ENCODE measurements at places on chromosomes 12 and 14.

DNA sequence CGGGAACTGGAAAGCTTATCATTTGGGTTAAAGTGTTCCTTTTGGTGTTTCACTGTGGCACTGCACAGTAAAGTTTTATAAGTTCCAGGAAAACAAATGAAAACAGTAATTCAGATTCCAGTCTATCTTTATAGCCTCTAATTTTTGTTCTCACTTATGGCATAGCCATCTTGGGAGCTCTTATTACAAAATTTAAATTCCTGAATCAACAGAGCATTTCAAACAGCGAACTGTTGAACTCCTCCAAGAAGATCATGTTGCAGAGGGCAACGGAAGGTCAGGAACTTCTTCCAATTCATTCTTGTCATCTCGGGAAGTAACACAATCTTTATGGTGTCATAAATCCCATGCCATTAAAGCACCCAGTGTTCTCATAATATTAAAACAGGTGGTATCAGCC lies 229.1 kb downstream of the KCNC2 start:
- DNase-seq = no peak

DNA sequence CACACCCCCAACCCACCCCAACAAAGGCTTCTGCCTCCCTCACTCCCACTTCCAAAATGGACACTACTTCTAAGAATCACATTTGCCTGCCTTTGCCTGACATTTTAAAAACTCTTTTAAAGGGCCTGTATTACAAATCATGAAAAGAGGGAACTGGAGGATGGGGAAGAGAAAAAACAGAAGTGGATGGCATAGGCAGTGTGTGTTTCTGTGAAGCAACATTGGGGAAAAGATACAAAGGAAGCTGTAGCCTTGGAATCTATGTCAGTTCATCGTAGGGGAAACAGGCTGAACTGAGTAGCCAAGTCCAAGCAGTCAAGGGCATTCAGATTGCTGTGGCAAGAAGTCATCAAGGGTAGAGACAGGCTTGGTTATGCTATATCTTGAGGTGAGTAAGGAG lies 273.9 kb downstream of the BTG1 start:
- no peak for DNase-seq

DNA sequence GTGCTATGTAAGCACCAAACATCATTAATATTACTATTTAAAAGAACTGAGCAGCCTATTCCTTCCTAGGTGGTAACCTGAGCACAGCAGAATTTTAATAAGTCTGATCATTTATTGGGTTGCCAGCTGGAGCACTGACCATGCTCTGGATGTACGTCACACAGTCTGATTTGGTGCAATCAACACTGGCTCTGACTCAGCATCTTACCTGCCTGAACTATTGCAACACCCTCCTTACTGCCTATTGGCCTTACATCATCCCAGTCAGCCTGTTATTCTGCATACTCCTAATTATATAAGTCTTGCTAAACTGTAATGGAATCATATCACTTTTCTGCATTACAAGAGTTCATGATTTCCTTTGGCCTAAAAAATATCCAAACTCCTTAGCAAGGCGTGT lies 149.7 kb downstream of the PTPRO start:
- no peak for DNase-seq

- DNase-seq = no peak
These were observed 7.2 kb upstream of the GPR132 start for GRCh38 chr14:105072381-105072861.

DNA sequence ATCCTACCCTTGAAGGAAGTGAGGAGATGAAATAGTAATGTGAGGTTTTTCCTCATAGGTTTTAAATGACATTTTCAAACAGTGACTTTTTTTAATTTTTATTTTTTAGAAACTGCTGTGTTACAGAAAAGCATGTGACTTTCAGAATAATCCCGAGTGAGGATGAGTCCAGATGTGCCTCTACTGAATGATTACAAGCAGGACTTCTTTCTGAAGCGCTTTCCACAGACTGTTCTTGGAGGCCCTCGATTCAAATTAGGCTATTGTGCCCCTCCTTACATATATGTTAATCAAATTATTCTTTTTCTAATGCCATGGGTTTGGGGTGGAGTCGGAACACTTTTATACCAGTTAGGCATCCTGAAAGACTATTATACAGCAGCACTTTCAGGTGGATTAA lies 15.8 kb downstream of the PCNX4 start:
- DNase-seq = no peak

GRCh38 chr12:69682110-69682755 lies 16.9 kb downstream of the BEST3 start:
- no peak for DNase-seq

- peak; percentile 61 for DNase-seq
These were observed 813.0 kb downstream of the NRXN3 start for GRCh38 chr14:78983126-78983525.

- DNase-seq = no peak
These were observed 283.7 kb downstream of the FBXL14 start for GRCh38 chr12:1310653-1311052.

- no peak for DNase-seq
These were observed 1505.3 kb downstream of the AACS start for GRCh38 chr12:126570566-126570965.

- DNase-seq = peak; percentile 46
These were observed 83.3 kb downstream of the PLEKHG7 start for GRCh38 chr12:92786045-92786444.

DNA sequence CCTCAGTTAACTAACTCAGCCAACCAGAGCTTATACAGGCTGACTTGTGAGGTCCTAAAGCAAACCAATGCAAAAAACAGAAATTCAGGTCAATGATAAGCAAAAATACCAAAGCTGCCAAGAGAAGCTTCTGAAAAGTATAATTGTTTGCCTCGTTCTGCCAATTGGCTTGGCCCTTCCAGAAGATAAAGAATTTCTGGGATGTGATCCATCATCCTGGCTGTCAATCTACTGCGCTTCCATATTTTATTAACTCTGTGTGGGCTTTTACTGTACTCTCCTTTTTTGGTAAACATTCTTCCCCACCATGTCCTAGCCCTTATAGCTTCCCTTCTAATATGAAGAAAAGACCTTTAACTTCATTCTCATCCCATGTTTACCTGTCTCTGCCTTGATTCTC lies 387.9 kb downstream of the TMEM117 start:
- DNase-seq = no peak

DNA sequence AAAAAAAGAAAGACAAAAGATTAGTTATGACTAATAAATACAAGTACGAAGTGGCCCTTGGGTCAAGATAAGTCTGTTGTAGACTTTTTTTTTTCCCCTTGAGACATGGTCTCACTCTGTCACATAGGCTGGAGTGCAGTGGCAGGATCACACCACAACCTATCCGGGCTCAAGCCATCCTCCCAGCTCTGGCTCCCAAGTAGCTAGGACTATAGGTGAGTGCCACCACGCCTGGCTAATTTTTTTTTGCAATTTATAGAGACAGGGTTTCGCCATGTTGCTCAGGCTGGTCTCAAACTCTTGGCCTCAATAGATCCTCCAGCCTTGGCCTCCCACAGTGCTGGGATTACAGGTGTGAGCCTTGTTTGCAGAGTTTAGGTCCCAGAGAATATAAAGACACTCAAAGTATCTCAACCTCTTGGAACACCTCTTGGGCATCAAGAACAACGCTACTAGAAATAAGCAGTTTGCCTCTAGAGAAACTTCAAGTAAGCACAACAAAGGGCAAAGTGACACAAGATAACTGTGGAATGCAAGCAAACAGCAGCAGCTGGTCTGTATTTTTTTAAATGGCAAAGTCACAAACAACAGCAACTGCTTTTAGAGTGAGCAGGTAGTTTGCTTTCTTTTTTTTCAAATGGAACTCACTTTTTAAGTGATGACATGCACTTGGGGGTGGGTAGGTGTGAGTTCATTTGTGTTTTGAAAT lies 3.9 kb upstream of the MDM2 start:
- no peak for DNase-seq

DNA sequence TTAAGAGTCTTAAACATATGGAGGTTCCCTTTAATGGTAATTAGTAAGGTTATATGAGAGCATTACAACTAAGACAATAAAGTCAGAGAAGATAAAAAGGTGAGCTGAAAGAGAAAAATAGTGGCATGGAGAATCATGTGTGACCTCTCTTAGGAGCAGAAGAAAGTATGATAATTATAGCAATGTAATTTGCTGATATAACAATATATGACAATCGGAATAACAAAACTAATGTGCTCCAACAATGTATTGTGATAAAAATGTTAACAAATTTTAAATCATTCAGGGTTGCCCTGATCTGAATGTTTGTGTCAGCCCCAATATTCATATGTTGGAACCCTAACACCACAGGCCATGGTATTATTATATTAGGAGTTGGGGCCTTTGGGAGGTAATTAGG lies 269.6 kb upstream of the PPFIA2 start:
- DNase-seq = no peak

- no peak for DNase-seq
These were observed 60.1 kb upstream of the PYGL start for GRCh38 chr14:51004352-51004800.

GRCh38 chr14:74202113-74202512 lies 37.1 kb upstream of the VSX2 start:
- no peak for DNase-seq

GRCh38 chr12:52241205-52241842 lies 8.3 kb downstream of the KRT7 start:
- DNase-seq = no peak

GRCh38 chr14:58275527-58276190 lies 22.7 kb upstream of the ARID4A start:
- no peak for DNase-seq

- DNase-seq = no peak
These were observed 96.3 kb downstream of the ESRRB start for GRCh38 chr14:76472199-76472723.

DNA sequence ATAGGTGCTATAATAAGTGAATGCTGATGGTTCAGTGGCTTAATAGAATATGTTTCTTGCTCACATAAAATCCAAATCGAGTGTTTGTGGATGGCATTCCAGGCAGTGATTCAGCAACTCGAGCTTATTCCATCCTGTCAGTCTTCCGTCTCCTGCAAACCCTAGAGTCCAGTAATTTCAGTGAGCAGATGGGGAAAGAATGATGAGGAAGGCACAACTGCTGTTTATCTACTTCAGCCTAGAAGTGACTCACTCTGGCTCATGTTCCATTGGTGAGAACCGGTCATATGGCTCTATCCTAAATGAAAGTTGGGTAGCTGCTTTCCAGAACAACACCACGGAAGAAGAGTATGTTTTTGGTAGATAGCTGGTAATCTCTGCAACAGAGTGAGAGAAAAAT lies 421.8 kb upstream of the PDE3A start:
- DNase-seq = peak; percentile 98

DNA sequence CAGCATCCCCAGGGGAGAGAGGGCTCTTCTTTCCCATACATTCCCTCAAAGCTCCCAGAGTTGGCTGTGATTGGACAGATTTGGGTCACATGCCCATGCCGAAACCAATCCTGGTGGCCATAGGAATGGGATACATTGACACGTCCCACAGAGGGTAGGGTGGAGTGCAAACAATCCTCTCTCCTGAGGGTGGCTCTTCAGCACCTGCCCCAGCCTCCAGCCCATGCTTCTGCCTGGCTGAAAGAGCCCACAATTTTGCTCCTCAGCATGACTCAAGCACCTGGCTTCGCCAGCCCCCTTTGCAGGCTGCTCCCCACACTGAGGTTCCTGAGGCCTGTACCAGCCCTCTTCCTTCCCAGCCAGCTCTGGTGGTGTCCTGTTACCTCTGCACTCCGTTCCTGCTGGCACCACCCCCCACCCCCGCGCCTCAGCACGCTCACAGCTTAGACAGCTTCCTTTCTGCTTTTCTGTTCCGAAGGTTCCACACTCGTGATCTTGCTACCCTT lies 71.7 kb downstream of the CCDC92 start:
- DNase-seq = peak; percentile 52

DNA sequence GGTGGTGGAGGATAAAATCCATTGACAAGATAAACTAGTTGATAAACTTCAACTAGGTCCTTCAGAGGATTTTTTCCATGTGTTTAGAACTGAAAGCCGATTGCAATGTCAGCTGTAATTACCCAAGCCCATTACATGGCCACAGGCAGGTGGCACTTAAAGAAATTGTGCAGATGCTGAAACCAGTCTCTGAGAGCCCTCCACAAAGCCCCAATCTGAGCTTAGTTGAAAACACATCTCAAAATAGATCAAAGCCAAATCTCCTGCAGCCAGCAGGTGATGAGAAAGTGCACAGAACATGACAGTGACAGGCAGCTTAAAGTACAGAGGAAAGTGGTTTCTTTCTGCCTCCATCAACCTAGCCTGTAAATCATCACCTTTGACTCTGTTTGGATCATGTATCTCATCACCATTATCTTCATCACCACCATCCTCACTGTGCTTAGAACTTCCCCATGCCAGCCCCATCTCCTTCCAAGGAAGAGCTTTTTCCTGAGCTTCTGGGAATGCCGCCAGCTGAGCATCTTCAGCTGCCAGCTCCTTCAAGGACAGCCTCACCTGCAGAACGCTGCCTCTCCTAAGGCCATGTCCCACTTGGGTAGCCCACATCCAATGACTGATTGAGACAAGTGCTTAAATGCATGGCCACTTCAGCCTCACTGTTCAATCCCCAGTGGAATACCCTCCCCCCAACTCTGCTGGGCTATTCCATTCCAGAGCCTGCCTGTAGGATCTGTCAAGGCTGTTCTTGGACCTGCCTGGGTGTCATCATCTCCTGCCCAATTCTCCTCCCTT lies 219.5 kb upstream of the TMEM132C start:
- no peak for DNase-seq

DNA sequence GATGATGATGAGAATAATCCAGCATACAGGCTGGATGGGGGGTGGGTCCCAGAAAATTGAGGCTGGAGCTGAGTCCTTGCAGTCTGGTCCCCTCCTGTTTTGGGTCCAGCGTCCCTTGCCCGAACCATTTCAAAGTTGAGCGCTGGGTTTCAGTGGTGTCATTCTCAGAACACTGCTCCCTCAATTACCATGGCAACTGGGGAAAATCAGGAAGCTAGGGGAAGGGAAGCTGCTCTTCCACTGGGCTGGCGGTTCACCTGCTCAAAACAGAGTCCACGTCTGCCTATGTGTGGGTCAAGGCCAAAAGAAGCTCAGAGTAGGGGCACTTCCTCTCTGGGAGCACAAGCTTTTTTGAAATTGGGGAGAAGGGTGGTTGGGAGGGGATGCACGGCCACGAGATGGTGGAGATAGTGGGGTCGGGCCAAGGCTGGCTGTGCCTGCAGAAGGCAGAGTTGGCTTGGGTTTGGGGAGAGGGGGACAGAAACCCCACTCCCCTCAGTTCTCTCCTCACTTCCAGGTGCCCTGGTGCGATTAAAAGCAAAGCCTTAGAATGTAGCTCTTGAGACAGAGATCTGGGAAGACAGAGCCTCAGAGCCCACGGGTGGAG lies 1.7 kb upstream of the NOS1 start:
- DNase-seq = no peak

DNA sequence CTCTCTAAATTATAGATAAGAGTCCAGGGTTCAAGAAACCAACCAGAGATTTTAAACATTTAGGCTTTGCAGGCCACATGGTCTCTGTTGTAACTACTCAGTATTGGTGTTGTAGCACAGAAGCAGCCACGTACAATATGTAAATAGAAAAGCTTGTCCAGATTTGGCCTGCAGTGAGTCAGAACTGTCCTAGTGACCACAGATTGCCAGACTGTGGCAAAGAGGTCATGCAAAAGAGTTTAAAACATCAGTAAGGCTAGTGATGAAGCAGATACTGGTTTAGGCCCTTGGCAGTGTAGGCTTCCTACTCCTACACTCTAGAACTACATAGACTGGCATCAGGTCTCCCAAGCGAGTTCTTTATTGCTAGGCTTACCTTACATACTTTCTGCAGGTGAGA lies 117.6 kb upstream of the GARIN6 start:
- no peak for DNase-seq

- DNase-seq = peak; percentile 11
These were observed 40.2 kb downstream of the HEATR5A start for GRCh38 chr14:31380106-31380505.

Data from choroid plexus epithelial cell (primary cell).